ENCODE measurements at places on chromosomes 5 and 9.

DNA sequence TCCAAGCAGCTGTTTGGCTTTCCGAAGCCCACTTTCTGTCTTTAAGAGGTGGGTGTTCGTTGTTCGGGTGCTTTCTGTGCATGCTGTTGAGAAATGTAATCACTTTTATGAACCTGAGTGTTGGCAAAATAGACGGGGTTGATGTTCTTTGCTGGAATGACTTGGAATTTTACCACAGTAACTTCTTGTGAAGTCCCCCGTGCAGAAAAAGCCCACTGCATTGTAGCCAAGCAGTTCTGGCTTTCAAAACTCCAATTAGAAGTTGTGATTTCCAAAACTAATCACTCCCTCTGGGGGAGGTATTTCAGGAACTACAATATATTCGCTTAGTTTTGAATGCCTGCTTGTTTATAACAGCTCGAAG is 111.1 kb downstream of the PAM start:
- no peak for DNase-seq

- DNase-seq = no peak
Observed at GRCh38 chr9:122251351-122251750, 13.3 kb downstream of the RBM18 start.

- DNase-seq = no peak
Observed at GRCh38 chr5:125829349-125829748, 593.9 kb upstream of the GRAMD2B start.

DNA sequence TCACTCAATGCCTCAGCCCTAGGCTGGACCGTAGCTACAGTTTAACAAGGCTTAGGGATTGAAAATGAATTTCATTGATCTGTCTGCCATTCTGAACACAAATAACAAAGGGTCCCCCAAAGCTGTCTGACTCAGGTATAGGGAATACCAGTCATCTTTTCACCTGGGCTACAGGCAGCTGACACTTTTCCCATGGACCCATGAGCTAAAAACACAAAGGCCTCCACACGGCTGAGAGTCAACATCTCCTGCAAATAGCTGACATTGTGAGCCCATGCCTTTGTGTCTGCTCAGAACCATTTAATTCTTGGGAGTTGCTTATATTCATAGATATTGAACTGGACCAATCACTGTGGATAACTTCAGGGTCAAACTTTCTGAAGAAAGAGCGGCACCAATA is 121.1 kb upstream of the SLIT3 start:
- DNase-seq = no peak

DNA sequence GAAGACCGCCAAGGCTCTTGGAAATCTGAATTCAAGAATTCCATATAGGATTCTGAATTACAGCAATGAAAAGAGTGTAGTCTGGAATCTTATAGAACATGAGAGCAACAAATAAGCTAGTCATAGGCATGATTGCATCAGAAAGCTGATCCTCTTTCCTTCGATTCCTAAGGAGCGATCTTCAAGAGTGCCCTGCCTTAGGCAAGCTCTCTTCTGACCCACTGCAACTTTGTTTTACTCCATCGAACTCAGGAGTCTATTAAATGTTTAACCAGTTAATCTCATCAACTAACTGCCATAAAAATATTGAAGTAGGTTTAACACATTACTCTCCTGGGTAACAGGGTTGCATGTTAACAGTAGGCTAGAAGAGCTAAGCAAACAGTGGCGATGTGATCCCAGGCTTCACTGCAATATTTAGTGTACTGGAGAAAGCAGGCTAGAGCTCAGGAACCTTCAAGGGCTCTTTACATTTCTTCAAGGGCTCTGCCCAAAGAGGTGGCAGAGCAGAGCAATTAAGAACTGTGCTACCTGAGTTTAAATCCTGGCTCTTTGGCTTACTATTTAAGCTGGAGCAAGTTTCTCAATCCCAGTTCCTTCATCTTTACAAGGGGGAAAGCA is 146.3 kb downstream of the RORB start:
- DNase-seq = no peak

- no peak for DNase-seq
Observed at GRCh38 chr9:121509180-121509579, 9.5 kb upstream of the GGTA1 start.

DNA sequence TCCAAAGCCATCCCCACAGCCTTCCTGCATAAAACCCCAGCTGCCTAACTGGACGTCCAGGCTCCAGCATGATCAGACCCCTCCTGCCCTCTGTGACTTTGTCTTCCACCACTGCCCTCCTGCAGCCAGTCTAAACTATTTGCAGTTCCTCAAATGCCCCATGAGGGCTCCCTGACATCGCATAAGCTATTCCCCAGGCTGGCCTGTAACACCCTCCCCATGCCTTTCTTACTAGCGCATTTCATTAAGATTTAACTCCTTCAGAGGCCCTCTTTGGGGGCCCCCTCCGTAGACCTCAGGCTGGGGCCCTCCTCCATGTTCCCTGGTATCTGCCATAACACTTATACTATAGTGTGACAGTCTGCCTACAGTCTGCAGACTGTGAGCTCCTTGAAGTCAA is 15.5 kb upstream of the SMIM23 start:
- no peak for DNase-seq

DNA sequence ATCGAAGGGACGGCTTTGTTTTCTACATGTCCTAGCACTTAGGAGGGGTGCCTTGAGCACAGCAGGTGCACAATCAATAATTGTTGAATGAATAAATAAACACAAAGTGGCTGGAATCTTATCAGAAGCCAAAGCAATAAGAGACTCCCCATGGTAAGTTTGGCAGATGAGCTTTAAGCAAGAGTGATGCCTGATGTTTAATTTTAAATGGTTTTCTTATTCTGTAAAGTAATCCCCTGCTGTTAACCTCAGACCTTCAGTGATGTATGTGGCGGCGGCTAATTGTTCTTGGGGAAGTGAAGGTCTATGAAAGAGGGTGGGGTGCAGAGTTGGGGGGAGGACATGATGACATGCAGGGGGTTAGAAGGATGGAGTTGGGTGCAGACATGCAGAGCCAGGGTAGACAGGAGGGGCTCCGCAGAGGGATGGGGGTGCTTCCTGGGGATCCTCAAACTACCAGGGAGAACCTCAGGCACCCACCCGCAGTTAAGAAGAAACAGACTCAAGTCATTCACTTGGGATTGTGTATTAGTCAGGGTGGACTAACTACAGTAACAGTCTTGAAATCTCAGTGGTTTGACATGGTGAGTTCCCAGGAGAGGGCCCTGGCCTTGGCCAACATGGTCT is 65.7 kb upstream of the SHB start:
- DNase-seq = no peak

DNA sequence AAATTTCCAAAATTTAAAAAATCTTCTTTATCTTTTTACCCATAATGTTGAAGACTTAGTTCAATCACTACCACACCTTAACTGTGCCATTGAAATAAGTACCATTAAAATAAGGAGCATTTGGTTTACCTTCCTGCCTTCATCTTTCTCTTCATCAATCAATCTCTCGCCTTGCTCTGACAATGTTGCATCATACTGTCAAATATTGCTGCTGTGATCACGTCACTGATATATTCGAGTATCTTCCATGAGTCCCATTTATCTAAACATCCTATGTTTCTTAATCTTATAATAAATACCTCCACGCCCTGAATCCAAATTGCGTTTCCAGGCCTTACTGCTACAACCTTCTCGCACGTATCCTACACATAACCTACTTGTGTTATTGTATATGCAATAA is 155.2 kb upstream of the ACOT12 start:
- DNase-seq = no peak

- DNase-seq = no peak
Observed at GRCh38 chr9:137148242-137148641, 9.3 kb downstream of the GRIN1 start.

DNA sequence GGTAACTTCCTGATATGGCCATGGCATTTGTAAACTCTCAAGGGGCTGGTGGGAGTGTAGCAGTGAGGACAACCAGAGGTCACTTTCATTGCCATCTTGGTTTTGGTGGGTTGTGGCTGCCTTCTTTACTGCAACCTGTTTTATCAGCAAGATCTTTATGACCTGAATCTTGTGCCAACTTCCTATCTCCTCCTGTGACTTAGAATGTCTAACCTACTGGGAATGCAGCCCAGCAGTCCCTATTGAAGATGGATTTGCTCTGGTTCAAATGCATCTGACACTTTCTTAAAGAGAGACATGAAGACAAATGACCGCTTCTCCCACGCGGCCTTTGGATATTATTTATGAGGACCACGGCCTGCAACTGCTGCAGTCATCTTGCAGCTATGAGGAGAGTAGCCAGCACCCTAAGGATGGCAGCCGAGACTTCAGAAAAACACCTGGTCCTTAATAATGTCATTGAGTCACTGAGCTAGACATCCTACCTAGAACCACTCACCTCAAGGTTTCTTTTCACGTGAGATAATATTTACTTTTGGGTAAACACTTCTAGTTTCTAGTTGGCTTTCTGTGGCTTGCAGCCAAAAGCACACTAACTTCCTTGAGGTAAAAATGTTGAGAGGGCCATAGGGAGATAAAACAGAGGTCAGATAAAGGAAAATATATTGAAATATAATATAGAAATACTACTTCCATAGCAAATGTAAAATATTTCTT is 28.2 kb downstream of the CETN3 start:
- DNase-seq = no peak

GRCh38 chr5:149757956-149758355 is 27.8 kb downstream of the PPARGC1B start:
- DNase-seq = no peak

GRCh38 chr5:43068037-43068436 is 27.9 kb upstream of the ANXA2R start:
- DNase-seq = no peak

DNA sequence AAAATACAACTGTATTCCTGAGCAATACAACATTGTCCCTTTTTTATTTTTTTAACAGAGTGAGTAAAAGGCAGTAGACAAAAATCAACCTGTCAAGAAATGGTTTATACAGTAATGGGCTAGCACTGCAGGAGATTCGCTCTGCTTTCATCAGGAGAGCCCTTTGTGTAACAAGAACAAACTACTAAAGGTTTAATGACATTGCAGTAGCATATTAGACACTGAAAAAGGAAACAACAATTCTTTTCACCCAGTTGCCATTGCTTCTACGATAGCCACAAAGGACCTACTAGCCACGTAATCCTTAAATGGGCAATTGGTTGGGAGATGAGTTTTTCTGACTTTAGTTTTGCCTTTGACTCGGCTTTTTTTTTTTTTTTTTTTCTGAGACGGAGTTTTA is 319.8 kb upstream of the TRPM3 start:
- DNase-seq = no peak

DNA sequence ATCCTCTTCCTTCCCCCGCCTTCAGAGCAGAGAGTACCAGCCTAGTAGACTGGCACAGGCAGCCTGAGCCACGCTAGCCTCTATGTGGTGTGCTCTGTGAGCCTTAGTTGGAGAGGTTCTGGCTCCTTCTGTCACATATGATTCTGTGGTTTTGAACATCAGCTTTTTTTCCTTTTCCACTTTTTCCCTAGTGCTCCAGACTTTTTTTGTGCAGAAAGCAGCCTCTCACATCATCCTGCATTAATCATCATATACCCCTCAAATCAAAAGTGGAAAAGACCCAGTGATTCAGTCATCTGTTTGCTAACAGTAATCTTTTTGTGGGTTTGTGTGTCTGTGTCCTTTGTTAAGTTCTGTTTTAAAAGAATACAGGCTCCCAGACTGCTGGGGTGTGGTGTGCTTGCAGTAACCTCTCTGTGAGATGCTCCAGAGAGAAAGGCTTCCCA is 663.9 kb upstream of the RGMB start:
- DNase-seq = no peak

DNA sequence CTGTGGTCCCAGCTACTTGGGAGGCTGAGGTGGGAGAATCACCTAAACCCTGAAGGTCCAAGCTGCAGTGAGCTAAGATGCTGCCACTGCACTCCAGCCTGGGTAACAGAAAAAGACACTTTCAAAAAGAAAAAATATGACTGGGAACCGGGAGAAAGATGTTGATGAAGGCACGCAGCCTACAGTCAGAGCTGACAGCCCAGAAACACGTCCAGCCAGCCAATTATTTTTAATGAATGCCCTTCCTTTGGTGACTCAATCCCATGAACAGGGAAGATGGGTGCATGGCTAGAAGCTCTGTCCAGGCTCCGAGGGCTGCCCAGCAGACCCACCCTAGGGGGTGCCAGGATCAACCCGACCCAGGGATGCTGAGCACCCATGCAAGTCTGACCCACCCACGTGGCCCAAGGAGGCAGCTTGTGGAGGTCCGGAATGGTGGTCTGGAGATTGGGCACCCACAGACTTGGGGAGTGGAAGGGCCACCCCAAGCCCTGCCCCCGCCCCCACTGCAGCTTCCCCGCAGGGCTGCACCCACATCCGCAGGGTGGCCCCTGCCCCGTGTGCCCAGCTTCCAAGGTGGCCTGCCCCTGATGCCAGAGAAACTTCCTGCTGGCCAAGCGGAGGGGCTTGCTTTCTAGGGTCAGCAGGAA is 51.0 kb downstream of the ADAMTS2 start:
- no peak for DNase-seq

DNA sequence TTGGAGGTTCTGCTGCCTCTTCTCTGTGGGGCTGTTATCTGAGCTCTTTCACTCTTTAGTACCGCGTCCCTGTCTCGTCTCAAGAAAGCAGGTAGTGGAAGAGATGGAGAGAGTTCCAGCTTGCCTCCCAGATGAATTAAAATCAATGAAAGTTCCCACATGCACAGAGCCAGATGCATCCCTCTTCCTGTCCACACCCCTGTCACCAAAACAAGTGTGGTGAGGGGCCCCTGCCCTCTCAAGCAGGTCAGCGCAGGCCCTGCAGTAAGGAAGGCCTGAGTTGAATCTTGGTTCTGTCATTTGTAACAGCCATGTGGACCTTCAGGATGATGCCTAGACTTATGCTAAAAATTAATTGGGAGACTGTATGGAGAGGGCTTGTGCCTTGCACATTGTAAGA is 26.9 kb downstream of the GALNT10 start:
- DNase-seq = no peak

- no peak for DNase-seq
Observed at GRCh38 chr5:170338933-170339779, 41.6 kb upstream of the LCP2 start.

- no peak for DNase-seq
Observed at GRCh38 chr9:27150746-27151406, 41.9 kb downstream of the TEK start.

- DNase-seq = no peak
Observed at GRCh38 chr9:112570671-112571167, 84.1 kb downstream of the KIAA1958 start.

DNA sequence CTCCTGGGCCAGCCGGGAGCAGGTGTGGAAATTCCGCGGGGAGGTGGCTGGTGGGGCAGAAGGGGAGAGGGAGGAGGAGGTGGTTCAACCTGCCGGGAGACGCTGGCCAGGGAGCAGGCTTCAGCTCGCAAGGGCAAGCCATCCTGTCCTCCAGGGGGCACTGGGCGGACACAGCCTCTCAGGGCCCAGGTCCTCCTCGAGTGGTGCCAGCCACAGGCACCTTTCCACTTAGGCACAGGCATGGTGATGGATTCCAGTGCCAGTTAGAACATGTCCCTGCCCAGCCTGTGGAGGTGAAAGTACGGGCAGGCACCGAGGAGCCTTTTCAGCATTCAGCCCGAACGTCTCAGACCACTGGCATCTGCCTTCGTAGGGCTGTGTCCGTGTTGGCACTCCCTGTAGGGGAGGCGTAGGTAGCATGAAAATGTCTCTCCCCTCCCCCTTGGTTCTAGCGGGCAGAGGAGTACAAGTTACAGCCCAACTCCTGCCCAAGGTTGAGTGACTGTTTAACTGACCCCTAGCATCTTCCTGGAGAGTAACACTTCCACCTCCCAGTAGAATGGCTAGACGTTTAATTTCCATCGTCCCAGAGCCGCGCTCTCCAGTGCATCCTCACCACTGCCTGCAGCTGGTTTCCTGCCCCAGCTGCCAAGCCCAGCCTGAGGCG is 48.9 kb downstream of the DAB2IP start:
- DNase-seq = peak; percentile 72

GRCh38 chr9:95649801-95650213 is 133.0 kb upstream of the PTCH1 start:
- no peak for DNase-seq
